ENCODE measurements at places on chromosomes 13 and 19.

- no peak for DNase-seq
Measured at GRCh38 chr19:43132696-43133095, 50.2 kb upstream of the PSG2 start.

DNA sequence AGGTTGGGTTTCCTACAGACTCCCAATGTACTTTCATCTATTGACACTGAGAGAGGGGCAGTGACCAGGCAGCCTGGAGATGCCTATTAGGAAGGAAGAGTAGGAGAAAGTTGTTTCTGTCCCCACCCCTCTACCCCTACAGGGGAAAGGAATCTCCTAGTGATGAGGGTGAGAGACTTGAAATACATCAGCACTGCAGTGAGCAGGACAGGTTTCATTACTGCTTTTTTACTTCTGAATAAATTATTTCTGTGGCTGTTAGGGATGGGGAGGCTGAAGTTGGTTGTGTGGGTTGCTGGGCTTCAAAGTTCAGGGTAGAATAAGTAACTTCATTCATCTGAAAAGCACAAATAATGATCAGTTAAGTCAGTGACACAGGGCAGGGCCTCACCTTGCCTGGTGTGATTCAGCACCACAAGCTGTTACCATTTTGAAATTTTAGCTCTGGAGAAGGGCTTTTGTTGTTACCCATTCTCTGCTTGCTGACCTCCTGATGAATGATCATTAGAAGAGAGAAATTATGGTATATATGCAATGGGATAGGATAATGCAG, 19.3 kb downstream of the CEACAM1 start:
- no peak for DNase-seq

DNA sequence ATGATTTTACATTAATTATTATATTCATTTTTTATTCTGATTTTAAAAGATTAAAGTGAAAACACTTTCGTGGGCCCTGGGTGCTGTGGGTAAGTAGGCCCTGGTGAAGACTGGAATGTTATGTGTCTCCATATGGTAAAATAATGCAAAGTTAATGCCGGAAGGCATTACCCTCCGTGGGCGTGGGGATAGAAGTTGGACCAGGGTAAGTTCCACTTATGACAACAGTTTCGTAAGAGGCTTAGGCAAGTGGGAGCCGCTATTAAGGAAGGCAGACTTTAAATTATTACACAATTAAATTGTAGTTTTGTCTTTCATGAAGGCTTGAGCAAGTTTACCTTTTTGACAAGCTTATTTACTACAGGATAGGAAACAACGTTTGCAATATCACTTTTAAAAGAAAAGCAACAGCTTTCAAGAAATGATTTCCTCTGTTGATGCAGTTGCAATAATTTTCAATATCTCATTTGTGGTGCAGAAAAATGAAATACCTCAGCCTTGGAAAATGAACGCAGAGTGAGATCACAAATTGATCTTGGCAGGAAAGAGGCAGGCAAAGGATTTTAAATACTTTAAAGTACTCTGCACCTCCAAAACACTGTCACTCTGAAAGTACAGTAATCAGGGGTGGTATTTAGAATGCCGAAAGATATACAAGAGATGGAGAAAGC, 310.6 kb downstream of the DCT start:
- no peak for DNase-seq

DNA sequence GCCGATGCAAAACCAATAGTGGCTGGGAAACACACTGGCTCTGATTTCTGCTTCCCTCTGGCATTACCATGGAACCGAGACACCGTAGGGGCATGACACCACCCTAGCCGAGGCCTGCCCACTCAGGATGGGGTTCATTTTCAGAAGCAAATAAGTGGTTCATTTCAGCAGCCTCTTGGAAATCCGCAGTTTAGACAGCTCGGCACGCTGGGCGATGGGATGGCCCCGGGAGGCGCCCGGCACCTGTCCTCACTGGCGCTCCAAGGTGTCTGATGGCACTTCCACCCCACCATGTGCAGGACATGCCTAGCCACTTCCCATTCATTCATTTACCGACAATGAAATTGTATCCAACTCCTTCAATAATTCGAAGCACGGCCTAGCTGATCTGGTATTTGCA, 33.8 kb downstream of the KLF2 start:
- no peak for DNase-seq

GRCh38 chr13:108961542-108962125, 332.2 kb downstream of the MYO16 start:
- DNase-seq: peak; percentile 56

DNA sequence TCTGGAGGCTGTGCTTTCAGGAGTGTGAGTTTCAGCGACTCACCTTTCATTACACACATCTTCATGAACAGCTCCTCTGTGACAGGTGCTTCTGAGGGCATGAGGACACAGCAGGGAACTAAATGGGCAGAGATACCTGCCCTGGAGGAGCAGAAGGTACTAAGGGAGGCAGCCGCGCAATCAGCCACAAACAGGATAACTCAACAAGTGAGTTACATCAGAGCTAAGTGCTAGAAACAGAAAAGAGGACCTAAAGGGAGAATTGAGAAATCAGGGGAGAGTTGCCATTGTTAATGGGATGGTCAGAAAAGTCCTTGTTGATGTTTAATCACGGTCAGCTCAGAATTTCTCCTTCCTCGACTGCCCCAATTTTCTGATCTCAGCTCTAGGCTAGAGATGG, 42.5 kb downstream of the SYDE1 start:
- no peak for DNase-seq

DNA sequence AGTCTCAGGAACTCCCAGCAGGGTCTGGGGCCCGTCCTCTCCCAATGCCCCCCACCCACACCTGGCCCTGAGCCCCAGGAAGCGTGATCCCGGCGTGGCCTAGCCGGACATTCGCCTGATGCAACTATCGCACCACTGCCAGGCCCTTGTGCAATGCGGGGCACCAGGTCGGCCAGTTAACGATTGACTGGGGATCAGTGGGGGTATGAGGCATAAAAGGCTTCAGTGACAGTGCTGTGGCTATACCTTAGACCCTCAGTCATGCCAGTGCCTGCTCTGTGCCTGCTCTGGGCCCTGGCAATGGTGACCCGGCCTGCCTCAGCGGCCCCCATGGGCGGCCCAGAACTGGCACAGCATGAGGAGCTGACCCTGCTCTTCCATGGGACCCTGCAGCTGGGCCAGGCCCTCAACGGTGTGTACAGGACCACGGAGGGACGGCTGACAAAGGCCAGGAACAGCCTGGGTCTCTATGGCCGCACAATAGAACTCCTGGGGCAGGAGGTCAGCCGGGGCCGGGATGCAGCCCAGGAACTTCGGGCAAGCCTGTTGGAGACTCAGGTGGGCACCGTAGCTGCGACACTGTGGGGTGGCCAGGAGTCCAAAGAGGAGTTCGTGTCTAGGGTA, at the start of gene ANGPTL8:
Gene ANGPTL8, plus strand, starts transcription at position 243 of the 624 bp plus-strand sequence. Its CDS starts 19 bp downstream, at position 262.
- DNase-seq: no peak

- DNase-seq: no peak
Measured at GRCh38 chr19:10143681-10144080, 24.0 kb upstream of the EIF3G start.

GRCh38 chr19:12611361-12611699, 610 bp downstream of the ZNF791 start:
- DNase-seq: no peak

DNA sequence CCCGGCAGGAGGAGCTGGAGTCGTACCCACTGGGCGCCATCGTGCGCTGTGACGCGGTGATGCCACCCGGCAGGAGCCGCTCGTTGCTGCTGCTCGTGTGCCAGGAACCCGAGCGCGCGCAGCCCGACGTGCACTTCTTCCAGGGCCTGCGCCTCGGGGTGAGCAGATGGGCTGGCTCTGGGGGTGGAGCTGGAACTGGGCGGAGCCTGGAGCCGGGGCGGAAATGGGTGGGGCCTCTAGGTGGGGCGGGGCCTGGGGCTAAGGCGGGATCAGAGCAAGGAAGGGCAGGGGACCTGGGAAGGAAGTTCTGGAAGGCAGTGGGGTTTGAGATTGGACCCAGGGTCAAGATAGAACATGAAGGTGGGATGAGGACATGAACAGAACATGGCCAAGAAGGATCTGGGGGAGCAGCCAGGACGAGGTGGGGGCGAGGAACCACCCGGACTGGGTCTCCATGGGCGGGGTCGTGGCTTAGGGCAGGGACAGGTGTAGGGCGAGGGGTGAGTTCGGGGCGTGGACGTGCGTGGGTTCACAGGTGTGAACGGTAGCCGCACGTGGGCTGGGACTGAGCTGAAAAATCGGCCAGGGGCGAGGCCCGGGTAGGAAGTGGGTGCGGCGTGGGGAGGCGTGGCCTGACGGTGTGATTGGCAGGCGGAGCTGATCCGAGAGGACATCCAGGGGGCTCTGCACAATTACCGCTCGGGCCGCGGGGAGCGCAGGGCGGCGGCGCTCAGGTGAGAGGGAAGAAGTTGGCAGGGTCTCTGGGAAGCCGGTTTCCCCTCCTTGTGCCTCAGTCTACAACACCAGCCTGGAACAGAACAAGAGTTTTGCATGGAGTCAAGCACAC, 4.7 kb downstream of the EPS8L1 start:
- DNase-seq: peak; percentile 83

DNA sequence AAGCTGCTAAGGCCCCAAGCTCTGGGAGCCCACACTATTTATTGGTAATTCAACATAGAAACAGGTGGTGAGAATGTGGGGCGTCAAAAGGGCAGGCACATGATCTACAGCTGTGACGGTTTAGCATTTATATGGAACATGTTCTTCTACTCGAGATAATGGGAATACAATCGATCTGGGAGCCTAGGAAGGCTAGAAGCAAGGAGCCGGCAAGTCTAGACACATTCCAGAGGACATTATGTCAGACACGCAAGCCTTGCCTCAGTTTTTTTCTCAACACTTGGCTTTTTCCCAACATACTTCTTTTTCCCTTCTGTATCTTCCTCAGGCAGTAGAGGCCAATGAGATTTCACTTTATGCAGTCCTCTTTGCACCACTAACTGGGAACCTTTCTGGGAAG, 315.7 kb upstream of the SLITRK5 start:
- no peak for DNase-seq

- DNase-seq: no peak
Measured at GRCh38 chr19:46596008-46596407, 5.1 kb upstream of the CALM3 start.
